ENCODE measurements at places on chromosomes 11 and 22.

- DNase-seq = no peak
Measured at GRCh38 chr22:46828323-46828900, 66.0 kb downstream of the TBC1D22A start.

DNA sequence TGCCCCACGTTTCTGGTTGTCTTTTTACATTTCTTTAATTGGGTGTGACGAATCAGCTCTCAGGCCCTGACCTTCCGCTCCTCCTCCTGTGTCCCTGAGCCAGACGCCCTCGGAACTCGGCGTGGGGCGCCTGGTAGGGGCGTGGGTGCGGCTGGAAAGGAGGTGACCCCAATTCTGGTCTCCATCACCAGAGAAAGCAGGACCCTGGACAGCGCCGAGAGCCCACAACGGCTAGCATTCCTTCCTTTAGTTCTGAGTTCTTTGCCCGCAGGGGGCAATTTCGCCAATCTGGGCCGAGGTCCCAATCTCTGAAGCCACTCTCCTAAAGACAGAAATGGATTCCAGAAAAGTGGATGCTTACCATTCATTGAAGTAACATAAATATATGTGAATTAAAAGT lies 11.7 kb upstream of the RBMXL2 start:
- DNase-seq = no peak

GRCh38 chr11:36558571-36559413 lies 9.0 kb upstream of the RAG1 start:
- DNase-seq = no peak

GRCh38 chr11:64791781-64792291 lies 11.2 kb downstream of the MAP4K2 start:
- no peak for DNase-seq

- DNase-seq = no peak
Measured at GRCh38 chr22:20028855-20029549, 8.1 kb downstream of the TANGO2 start.

- DNase-seq = no peak
Measured at GRCh38 chr22:48857202-48857805, 970.4 kb downstream of the BRD1 start.

- DNase-seq = no peak
Measured at GRCh38 chr11:113142508-113142907, 171.9 kb upstream of the TTC12 start.

GRCh38 chr11:104531894-104532293 lies 366.4 kb downstream of the CASP12 start:
- no peak for DNase-seq

- no peak for DNase-seq
Measured at GRCh38 chr11:124759266-124760204, 2.6 kb downstream of the ESAM start.

DNA sequence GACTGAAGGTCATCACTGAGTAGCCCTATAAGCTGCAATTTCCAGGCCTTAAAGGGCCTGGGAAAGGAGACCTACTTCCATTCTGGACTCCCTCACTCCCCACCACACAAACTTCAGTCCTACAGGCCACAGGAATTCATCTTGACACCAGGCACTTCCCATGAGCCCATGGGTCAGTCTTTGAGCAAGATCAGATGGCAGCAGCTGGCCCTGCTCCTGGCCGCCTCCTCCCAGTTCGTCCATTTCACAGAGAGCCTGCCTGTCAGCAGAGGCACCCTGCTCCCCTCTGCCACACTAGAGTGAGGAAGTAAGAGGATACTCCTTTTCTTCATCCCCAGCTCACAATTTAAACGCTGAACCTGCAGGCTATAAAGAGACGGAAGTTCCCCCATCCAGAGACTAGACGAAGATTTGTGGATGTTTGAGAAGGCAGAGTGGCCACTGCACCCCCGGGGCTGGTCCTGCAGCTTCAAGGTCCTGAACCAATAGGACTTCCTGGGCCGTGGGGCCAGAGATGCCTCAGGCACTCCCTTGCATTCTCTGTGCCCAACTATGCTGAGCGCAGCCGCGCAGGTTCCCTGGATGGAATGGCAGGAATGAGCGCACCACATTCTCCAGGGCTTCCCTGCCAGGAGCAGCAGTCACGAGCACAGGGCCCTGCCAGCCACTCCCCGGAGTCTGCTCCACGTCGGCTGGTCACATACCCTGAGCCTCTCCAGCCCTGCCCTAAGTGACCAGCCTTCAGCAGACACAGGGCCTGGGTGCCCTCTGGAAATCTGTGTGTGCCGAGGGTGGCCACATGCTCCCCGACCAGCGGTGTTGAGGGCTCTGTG lies 33.5 kb upstream of the BID start:
- no peak for DNase-seq
